ENCODE measurements at places on chromosomes 5 and 9.

DNA sequence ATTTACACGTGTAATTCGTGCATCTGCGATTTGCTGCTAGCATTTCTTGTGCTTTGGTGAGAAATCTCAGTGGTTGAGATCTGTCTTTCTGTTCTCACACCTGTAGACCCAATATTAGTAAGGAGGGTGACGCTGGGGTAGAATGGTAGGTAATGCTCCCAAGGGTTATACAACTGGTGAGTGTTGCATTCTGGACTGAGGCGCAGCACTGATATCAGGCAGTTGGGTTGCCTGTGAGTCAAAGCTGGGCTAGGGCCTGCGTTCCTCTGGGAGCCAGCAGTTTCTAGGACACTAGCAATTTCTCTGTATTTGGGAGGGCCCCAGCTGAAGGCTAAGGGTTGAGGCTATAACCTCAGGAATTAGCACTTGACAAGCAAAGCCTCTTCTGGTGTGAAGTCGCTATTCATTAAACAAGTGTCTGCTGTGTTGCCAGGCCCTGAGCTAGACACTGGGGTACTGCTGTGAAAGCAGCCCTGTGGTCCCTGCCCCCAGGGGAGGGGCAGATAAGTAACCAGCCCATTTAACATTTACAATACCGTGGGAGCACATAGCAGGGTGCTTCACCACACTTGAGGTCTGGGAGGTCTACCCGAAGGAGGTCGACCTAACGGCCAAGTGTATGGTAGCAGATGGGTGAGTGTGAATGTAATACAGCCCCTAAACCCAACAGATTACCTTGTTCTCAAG, 28.7 kb downstream of the LARP1 start:
- no peak for DNase-seq

DNA sequence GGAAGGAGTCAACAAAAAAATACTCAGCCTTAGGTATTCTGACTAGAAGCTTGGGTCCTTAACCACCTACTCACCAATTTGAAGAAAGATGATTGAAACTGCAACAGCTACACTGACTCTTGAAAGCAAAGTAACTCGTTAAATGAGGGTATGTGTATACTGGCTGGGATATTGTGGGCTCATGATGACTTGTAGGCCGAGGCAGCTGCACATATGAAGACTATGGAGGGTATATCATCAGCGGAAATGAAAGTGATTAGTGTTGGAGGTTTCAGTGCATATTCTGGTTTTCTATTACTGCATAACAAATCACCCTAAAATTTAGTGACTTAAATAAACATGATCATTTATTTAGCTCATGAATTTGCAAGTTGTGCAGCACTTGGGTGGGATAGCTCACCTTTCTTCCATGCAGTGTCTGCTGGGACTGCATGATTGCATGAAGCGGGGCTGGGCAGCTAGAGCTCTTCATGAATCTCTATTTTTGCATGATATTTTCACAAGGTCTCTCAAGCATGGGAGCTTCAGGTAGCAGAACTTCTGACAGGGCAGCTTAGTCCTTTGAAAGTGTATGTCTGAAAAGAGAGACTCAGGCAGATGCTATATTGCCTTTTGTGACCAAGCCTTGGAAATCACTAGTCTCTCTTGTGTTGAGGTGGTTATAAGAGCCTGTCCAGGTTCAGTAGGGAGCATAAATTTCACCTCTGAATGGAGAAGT, 96.1 kb upstream of the CDKN2B start:
- no peak for DNase-seq

- no peak for DNase-seq
Measured at GRCh38 chr5:14174230-14174636, 31.1 kb downstream of the TRIO start.

DNA sequence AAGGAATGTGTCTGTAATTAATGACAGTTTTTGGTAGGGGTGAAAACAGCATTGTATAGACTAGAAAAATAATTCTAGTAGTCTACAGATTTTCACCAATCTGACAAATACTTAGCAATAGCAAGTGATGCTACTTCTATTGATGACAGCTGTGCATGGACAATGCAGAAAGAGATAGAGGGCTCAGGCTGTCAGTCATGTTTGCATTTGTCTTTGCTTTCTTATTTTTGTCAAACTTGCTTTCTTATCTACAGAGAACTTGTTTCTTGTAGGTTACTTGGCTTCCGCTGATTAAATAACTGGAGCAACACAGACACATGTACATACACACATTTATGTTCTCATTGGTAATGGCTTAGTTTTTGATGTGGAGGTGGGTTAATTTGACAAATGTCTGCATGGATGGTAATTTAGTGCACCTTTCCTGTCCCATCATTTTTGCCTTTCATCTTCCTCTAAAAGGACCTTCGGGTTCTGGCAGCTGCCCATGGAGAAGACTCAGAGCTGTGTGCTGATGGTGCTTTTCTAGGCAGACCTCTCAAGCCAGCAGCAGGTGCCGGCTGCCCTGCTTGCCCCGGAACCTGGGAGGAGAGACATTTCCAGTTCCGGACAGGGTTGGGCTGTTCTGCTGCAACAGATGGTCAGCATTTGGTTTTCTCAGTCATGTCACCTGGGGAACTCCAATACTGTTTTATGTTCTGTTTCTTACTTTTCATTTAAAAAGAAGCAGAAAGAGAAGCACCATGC, 28.8 kb downstream of the CAMK4 start:
- no peak for DNase-seq

Measured in activated CD8-positive, alpha-beta memory T cell treated with anti-CD3 and anti-CD28 coated beads for 1 hour (primary cell).